ENCODE measurements at places on chromosomes 1 and 21.
A peak's percentile ranks its signal among the peaks of the same experiment; 100 is the strongest.

DNA sequence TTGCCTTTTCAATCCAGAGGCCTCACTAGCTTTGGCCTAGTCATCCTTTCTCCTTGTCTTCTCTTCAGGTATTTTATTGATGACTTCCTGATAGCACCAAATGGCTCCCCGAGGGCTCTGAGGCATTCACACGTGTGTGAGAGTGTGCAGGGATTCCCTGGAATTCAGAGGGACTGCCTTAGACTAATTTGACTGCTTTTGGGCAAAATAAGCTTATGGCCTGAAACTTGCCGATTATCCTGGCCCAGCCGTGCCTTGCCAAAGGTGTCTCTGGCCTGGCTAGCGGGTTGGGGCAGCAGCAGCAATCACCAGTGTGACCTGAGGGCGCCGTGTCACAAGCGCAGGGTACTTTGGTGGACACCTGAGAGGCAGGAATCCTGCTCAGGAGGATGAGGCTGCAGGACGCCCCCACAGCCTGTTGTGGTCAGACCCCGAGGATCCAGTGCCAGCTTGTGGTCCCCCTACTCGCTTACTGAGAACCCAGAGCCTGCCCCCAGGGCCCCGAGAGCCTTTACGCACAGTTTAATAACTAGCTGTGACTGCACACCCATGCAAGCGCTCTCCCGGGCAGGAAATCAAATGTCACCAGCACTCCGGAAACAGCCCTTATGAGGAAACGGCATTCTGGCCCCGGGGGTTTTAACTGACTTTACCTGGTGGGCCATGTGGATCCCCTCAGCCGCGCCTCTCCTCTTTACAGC, 62.8 kb upstream of the PDE9A start:
- no peak for DNase-seq

DNA sequence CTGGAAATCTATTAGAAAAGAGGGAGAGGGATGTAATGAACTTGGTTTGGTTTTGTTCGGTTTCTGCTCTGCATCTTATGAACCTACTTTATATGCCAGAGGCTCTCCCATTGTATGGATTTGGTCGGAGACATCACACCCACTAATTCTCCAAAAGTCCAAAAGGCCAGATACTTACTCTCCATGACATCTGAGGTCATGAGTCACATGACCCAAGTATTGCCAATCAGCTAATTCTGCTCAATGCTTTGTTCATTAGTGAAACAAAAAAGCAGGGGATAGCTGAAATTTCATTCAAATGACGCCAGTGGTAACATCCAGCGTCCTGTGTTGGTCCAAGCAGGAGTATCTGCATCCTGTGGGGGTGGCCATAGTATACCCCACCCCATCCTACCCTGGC, 173.6 kb downstream of the TRIM33 start:
- DNase-seq = no peak

GRCh38 chr1:179872558-179872957, 5.0 kb downstream of the TOR1AIP2 start:
- DNase-seq = no peak

DNA sequence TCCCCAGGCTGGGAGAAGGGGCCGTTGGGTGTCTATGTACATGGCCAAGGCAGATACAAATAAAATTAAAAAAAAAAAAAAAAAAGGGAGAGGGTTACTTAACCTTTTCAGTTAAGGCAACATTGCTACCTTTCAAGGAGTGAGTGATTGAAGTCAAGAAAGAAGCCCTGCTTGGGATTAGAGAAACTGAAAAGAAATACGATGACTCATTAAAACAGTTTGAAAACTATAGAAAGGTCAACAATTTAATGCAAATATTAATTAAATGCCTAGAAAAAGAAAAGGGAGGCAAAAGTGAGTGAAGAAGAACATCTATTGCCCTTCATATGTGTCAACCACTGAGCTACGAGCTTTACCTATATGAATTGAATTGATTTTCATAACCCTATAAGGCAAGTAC, 69.5 kb downstream of the TM2D1 start:
- DNase-seq = no peak

- no peak for DNase-seq
Observed at GRCh38 chr1:46510341-46510997, 20.8 kb downstream of the DMBX1 start.

DNA sequence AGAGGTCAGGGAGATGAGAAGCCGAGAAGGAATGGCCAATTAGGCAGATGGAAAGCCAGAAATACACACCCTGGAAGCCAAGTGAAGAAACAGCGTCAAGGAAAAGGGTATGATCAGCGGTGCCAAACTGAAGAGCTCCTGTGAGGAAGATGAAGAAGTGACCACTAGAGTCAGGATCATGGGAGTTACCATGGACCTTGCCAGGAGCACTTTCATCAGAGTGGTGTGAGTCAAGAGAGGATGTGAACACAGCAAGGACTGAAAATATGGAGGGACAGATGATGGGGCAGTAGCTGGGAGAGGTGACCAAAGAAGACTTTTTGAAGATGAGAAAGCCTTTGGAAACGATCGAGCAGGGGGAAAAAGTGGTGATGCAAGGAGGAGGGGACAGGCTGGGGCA, 50.4 kb downstream of the CD34 start:
- DNase-seq = no peak

- no peak for DNase-seq
Observed at GRCh38 chr1:61752921-61753389, 10.7 kb downstream of the PATJ start.

GRCh38 chr1:98732985-98733781, 71.7 kb downstream of the SNX7 start:
- no peak for DNase-seq

- no peak for DNase-seq
Observed at GRCh38 chr1:98962156-98962555, 42.5 kb downstream of the PLPPR5 start.

GRCh38 chr1:26786437-26787380, 1.0 kb upstream of the PIGV start:
- DNase-seq = peak; percentile 75

DNA sequence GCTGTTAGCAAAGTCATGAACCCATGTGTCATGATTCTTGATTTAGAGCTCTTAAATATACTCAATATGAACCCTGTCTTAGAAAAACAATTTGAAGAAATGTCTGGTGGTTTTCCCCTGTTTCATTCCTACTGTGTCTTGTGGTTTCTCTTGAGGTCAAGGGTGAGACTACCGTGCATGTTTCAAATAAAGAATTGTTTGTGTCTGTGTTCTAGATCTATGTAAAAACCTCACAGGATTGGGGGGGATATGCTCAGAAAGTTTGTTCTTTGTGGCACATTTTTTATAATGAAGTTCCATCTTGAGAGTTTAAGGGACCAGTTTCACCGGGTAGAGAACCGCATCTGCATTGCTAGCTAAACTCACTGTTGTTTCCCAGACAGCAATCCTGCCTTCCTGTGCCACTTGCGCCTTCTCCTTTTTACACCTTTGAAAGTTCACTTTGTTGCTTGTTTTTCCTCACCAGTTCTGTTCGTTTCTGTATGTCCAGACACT, 30.9 kb upstream of the CACYBP start:
- no peak for DNase-seq

DNA sequence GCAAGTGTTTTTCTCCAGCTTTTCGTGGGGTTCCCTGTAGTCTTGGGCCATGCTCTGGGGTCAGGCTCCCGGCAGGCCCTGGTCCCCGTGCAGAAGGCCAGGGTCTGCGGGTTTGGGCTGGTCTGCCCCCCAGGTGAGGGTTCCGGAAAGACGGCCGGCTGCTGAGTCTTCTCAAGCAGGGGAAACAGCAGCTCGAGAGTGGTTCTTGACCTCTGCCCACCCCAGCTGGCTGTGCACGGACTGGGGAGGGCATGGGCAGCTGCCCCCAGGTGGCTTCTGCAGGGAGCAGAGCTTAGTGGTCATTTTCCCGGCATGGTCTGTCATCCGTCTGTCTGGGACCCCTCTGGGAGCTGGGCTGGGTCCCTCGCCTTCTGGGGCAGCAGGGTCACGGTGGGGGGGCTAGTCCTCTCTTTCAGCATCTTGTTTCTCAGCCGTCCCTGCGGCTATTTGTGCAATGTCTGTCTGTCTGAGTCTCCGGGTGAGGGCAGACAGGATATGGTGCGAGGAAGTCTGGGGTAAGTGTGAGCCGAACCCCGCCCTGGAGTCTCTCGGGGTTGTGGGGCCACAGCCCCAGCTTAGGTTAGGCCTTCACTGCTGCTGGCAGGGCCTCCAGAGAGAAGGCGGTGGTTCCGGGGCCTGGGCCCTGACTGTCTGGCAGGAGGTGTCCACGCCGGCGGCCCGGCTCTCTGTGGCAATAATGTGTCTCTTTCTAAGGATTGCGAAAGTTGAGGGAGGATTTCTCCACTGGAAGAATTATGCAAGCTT, 6.1 kb downstream of the SKI start:
- DNase-seq = peak; percentile 95

- no peak for DNase-seq
Observed at GRCh38 chr21:33203371-33203724, 26.4 kb upstream of the IFNAR2 start.

DNA sequence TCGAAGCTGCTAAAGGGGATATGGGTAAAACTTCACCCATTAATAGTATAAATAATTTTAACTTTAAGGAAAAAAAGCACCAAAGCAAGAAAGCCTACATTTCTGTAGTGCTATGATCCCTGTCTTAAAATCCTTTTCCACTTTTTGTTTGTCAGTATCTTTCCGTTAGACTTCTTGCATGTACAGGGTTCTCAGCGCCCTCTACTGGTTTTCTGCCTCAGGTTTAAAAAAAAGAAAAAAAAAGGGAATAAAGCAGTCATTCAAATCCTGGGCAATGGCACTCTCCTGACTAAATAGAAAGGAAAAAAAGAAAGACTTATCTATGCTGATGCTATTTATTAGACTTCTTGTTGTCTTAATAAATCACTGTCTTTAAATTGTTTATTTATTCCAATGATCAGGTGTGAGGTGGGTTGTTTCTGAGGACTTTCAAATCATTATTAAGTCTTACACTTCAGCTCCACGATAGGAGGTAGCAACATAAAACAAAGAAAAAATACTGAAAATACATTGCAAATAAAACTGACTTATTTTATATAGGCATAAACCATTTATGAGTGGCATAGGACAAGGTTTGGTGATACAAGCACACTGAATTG, 475.4 kb upstream of the NR5A2 start:
- peak; percentile 21 for DNase-seq

DNA sequence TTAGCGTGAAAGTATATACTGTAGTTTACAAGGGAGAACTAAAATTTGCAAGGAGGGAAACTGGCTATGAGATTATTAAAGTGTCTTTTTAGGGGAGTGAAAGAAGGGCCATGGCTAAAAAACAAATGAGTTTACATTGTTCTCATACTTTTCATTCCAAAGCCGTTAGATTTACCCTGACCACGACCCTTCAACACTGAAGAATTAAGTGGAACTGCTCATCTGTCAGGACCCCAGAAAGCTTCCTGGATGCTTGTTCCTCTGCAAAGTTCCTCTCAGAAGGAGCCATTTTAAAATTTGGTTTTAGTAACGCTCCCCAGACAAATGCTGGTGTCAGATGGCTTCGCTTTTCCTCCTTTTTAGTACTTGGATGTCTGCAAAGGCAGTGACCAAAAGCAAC, 82.7 kb upstream of the ZBTB18 start:
- DNase-seq = no peak

DNA sequence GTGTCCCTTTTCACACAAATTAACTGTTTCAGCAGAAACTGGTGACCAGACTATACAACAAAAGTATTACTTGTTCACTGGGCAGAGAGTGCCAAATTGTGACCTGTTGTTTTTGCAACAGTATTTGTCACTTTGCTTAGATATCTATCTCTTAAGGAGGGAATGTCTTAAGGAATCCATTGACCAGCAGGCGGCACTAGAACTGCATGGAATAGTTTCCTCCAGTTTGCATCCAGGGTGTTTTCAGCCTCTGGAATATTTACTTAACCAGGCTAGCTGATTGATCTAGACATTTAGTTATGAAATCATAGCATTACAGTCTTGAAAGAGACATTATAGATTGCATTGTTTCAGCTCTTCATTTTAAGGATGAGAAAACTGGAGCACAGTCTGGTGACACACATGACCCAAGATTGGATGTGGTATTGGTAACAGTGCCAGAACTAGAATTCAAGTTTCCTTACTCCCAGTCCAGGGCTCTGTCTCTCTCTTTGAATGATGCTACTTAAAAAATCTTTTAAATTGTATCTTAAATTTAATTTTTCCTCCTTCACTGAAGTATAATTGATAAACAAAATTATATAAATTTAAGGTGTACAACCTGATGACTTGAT, 16.9 kb downstream of the RPTN start:
- peak; percentile 65 for DNase-seq

DNA sequence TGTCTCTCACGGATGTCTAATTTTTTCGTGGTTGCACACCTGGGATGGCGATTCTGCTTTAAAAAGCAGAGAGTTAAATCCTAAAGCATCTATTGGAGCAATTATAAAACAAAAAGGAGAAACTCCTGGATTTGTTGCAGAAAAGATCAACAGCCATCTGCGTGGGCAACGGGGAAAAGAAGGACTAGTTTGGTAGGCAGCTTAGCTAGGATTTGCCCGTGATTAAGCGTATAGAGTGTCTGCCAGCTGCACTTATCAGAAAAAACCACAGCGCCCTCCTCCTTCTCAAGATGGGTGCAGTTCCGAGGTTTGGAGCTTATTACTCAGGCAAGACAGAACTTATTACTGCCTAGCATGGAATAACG, 526 bp upstream of the SLC25A24 start:
- peak; percentile 24 for DNase-seq

- no peak for DNase-seq
Observed at GRCh38 chr1:16122916-16123315, 33.0 kb downstream of the EPHA2 start.

GRCh38 chr1:24961334-24961733, 31.3 kb upstream of the RUNX3 start:
- DNase-seq = no peak

GRCh38 chr1:36512842-36513241, 30.1 kb upstream of the CSF3R start:
- no peak for DNase-seq

DNA sequence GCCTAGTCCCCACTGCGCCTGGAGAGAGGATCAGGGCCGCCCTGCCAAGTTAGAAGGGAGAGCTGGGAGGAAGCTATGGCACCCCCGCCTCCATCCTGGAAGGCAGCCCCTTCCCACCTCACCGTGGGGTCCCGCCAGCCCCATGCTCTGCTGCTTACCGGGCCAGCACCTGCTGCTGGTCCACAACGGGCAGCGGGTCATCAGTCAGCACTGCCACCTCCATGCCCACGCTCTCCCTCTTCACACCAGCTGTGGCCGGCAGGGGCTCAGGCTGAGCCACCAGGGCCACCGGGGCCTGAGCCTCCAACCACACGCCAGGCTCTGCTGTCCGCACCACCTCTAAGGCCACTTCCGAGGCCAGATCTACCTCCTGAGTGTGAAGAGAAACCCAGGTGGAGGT, 23.5 kb upstream of the DDOST start:
- no peak for DNase-seq

All from left cardiac atrium (tissue), 4 donors.